ENCODE measurements at places on chromosomes 7 and 10.

DNA sequence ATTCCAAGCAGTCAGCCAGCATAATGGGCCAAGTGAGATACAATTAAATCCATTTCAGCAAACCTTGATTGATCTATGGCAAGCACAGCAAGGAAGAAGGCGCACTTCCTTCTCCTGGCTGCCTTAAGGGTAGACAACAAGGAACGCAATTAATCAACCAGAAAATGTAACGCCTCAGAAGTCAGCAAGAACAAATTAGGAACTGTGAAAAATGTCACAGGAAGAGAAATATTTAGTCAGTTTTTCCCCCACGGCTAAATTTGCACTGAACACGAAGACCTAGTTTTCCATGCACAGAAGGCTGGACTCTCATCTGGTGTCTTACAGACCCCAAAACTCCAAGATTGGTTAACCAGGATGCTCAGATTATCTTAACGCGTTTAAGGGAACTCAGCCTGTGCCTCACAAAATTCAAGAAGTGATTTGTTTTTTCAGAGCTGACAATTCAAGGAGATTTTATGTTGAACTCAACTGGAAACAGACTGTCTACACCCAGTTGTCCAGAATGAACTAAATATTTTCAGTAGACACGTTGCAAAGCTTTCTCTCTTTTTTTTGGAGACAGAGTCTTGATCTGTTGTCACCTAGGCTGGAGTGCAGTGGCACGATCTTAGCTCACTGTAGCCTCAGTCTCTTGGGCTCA, 14.2 kb downstream of the SNX8 start:
- DNase-seq, result no peak

DNA sequence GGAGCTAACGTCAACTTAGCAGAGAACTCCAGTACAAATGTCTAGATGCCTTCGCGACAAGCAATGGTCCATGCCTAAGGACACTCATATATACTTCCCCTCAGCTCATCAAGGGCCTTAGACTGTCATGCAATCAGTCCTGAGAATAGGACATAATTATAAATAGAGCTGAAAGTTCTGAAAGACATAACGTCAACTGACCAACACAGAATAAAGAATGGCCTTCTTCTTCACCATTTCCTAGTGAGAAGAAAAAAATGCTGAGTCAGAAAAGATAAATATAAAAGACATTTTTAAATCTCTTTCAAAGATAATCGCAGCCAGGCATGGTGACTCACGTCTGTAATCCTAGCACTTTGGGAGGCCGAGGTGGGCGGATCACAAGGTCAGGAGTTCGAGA, 83.2 kb downstream of the ARMH3 start:
- DNase-seq, result no peak

- DNase-seq, result peak; percentile 39
Measured at GRCh38 chr10:69516316-69516715, 56.9 kb downstream of the NEUROG3 start.

- no peak for DNase-seq
Measured at GRCh38 chr7:90458104-90458503, 11.3 kb upstream of the PTTG1IP2 start.
